ENCODE measurements at places on chromosomes 1 and 21. TPM values are rescaled to one million over a fixed set of nuclear protein-coding genes. Genes with fewer than 3 reads are reported as not detected.

GRCh38 chr1:202568410-202568809 is 141.8 kb downstream of the SYT2 start:
- no peak for ATAC-seq

DNA sequence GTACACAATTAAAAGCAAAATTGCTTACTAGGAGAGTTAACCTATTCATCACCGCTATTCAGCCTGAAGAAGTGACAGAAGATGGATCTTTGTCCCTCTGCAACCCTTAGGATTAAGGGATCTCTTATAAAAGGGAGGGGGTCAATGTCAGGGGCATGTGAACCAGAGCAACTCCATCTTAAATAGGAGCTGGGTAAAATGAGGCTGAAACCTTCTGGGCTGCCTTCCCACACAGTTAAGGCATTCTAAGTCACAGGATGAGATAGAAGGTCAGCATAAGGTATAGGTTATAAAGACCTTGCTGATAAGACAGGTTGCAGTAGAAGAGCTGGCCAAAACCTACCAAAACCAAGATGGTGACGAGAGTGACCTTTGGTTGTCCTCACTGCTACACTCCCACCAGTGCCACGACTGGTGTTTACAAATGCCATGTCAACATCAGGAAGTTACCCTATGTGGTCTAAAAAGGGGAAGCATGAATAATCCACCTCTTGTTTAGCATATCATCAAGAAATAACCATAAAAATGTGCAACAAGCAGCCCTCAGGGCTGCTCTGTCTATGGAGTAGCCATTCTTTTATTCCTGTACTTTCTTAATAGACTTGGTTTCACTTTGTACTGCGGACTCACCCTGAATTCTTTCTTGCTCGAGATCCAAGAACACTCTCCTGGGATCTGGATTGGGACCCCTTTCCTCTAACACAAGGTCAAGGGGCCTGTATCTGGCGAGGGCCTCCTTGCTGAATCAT is 35.3 kb upstream of the NEK2 start:
- ATAC-seq: no peak

DNA sequence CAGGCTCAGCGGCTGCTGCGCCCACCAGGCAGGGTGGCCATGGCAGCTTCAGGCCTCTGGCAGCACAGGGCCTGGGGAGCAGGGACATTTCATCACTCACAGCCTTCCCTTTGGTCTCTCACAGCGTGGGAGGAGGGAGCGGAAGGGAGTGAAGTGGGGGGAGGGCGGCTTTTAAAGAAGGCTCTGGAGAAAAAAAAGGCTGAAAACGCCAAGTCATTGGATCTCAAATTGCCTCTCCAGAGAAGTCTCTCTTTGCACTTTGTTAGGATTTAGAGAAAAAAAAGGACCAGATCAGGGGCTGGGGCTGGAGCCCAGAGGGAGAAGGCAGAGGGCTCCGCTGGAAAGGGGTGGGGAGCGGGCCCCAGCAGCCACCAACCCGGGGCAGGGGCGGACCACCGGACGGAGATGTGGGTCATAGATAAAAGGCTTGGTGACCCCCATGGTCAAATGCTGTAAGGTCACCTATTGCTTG is 209.9 kb downstream of the GRIK3 start:
- ATAC-seq: no peak

GRCh38 chr1:181777812-181778211 is 283.7 kb downstream of the ZNF648 start:
- no peak for ATAC-seq

GRCh38 chr1:183212870-183213269 is 26.8 kb downstream of the LAMC2 start:
- ATAC-seq: peak; percentile 43

DNA sequence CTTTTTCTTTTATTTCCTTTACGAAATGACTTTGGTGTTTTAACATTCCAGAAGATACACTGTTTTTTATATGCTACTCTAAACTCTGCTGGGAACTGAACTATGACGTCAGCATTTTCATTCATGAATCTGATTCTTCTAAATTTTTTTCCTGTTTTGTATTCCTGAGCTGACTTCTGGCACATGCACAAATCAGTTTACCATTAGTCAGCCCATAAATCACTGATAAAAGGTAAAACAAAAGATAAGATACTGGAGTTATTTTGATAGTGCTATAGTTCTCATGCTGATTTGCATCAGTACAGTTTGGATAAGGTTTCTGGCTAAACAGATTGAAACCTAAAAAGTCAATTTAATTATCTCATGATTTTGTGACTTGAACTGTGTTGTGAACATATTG is 10.4 kb downstream of the CAMTA1 start:
- ATAC-seq: no peak

The AQP10 gene
- not detected for total RNA-seq

DNA sequence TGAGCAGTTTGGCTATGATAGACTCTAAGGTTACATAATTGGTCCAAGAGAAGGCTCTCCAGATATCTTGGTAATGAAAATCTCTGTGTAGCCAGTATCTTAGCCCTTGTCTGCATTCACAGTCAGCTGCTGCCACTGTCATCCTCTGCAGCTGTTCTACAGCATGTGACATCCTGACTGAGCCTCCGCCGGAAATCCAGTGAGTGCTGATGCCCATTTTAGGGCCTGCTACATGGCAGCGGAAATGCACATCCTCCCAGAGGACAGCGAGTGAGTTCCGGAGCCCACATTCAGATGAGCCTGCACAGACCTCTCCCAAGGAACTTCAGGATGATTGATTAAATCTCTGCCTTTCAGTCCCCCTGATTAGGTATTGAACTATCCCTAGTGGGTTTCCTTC is 237.1 kb downstream of the HHIPL2 start:
- no peak for ATAC-seq

- peak; percentile 32 for ATAC-seq
Observed at GRCh38 chr1:31152181-31152795, 86.8 kb upstream of the PUM1 start.

The TEDDM1 gene
- total RNA-seq: not detected

DNA sequence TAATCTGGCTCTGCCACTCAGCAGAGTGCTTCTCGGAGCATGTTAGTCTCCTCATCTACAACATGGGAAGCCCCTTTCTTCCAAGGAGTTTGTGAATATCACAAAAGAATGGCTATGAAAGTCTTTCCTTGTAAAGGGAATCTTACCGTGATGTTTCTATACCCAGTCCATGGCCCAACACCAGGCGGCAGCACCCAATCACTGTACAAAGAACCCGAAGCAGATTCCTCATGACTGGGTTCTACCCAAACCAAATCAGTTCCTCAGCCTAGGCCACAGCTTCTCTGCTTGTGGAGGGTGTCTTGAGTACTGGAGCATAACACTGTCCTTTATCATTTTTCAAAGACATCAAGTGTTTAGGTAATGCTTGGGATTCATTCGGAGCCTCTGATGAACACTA is 16.6 kb upstream of the SLFNL1 start:
- ATAC-seq: no peak

DNA sequence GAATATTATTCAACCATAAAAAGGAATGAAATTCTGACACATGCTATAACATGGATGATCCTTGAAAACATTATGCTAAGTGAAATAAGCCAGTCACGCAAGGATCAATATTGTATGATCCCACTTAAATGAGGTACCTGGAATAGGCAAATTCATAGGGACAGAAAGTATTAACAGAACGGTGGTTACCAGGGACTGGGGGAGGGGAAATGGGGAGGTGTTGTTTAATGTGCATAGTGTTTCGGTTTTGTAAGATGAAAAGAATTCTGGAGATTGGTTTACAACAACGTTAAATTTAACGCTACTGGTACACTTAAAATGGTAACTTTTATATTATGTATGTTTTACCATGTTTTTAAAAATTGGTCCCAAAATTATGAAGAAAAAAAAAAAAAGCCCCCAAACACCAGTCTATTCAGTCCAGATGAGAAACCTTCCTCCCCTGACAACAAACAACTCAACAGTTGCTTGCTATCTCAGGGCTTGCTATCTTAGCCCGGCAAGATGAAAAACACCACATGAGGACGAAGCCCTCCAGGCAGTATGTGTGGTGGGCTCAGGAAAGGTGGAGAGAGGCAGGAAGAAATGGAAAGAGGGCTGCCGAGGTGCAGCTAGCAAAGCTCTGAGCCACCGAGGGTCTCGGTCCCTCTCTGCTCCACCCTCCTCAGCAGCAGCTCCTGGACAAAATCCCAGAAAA is 8.5 kb downstream of the NUAK2 start:
- no peak for ATAC-seq

The C1QC gene
- 11.7 TPM for total RNA-seq

GRCh38 chr21:23809573-23809972 is 1797.7 kb downstream of the MRPL39 start:
- ATAC-seq: no peak

The NEGR1 gene
- 0.16 TPM for total RNA-seq

- ATAC-seq: no peak
Observed at GRCh38 chr1:200436436-200436835, 26.6 kb upstream of the ZNF281 start.

DNA sequence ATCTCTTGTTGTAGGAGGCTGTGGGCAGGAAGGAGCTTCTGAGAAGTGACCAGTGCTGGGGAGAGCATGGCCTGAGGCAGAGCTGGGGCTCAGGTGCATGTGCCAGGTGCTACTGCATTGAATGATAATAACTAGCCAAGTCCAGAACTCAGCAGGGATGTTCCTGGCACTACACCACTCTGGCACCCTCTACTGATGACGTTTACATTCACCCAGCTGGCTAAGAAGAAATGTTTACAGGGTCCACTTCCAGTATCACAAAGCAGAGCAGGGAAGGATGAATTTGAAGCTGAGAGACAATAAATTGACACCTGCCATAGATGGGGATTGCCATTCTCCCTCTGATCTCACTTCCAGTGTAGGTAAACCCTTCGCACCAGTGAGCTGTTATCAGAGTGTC is 411.8 kb downstream of the SETD4 start:
- peak; percentile 20 for ATAC-seq

DNA sequence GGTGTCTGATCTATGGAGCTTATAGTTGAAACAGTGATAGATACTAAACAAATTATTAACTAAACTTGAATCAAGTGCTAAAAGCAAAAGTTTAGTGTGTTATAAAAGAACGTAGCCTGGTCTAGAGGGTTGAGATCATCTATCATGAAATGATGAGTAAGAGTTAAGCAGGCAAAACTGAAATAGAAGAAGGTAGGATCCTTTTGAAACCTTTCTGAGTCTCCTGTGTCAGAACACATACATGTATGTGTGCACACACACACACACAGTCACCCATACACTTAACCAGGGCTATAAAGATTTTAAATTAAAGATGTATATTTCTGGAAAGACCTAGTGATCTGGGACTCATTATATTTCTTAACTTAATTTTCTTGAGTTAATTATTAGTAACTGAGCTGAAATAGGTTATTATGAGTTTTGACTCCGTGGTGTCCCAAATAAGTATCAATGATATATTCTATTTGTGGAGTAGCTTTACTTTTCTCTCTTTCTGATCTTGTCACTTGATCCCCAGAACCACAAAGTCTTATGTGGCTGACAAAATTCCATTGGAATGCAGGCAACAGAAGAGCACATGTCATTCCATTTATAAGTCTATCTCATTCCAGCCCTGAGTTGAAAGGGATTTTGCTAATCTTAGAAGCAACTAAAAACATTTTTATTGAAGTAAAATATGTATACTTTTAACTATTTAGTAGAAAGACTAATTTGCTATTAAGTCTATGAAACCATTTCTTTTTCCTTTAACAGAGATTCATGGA is 70.7 kb downstream of the PRRX1 start:
- ATAC-seq: no peak

GRCh38 chr1:226135709-226136108 is 50.8 kb downstream of the ACBD3 start:
- no peak for ATAC-seq

The LRRC71 gene
- total RNA-seq: not detected

- ATAC-seq: peak; percentile 91
Observed at GRCh38 chr1:39845569-39846566, 37.4 kb downstream of the TRIT1 start.

DNA sequence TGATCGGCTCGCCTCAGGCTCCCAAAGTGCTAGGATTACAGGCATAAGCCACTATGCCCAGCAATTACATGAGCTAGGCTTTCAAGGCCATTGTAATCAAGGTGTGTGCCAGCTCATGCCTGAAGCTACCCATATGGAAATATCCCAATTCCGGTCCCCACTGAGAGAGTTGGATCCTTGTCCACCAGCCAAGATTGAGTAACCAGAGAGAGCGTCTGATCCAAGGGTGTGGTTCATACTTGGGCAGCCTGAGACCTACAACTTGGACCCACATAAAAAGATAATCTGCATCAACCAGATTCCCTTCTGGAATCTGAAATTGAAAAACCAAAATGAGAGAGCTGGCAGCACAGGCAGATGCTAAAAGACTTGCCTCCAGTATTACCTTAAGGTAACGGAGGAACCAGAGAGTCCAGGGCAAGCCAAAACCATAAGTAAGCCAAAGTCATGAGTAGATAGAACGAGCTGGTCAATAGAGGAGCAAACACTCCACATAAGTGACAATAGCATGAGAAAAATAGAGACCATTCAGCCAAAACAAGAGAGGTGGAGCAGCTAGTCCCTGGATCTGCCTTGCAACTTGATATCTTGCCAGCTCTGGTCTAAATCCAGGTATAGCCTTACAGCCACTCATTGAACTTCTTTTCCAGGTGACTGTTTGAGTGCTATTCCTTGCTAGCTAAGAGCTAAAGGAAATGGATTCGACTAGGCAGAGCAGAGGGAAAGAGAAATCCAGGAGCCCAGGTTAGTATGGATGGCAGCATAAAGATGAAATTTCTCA is 63.8 kb upstream of the ATP1A1 start:
- ATAC-seq: peak; percentile 67

The CELSR2 gene
- total RNA-seq: 41.6 TPM

GRCh38 chr1:27157194-27157593 is 2.3 kb upstream of the SLC9A1 start:
- ATAC-seq: no peak

DNA sequence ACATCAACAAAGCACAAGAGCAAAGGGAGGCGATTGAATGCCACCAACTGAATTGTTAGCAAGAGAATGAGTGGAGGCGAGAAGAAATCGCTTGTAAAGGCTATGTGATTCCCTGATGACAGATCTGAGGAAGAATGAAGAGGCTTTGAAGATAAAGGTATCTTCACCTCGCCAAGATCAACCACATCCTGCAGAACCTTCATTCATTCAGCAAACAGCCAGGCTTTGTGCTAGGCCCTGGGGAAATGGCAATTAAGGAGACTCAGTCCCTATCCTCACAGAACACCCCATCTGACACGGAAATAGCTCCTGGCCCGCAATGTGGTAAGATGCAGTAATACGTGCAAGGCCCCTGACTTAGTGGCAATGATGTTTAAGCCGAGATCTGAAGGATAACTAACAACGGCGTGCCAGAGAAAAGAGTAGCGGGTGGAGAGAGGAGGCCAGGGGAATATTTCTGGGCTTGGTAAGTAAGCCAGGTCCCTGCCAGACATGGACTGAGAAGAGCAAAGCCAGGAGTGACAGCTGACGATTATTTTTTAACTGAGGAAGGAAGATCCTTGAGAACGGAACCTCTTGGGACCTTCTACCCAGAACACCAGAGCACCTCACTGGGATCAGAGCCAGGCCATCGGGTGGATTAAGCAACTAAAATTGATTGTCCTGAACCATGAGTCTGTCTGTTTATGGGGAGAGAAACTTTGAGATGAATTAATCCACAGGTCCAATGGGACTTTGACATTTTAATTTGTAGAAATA is 4.6 kb upstream of the VSIG8 start:
- ATAC-seq: no peak

All from esophagus mucosa (tissue), 1 donor.